ENCODE measurements at places on chromosomes 12 and 14. TPM values are rescaled to one million over a fixed set of nuclear protein-coding genes. Genes with fewer than 3 reads are reported as not detected.

Gene RPGRIP1
- 0.26 TPM for total RNA-seq

GRCh38 chr12:50188241-50188781 lies 21.1 kb upstream of the CERS5 start:
- DNase-seq = no peak

- DNase-seq = no peak
These were observed 22.8 kb upstream of the RASSF3 start for GRCh38 chr12:64587447-64587846.

Gene KCNA5
- 70.3 TPM for total RNA-seq

- DNase-seq = no peak
These were observed 2.1 kb downstream of the GNPTAB start for GRCh38 chr12:101828463-101829196.

GRCh38 chr12:130764475-130765185 lies 48.5 kb upstream of the RIMBP2 start:
- DNase-seq = no peak

Gene ASPG
- 168 TPM for total RNA-seq

DNA sequence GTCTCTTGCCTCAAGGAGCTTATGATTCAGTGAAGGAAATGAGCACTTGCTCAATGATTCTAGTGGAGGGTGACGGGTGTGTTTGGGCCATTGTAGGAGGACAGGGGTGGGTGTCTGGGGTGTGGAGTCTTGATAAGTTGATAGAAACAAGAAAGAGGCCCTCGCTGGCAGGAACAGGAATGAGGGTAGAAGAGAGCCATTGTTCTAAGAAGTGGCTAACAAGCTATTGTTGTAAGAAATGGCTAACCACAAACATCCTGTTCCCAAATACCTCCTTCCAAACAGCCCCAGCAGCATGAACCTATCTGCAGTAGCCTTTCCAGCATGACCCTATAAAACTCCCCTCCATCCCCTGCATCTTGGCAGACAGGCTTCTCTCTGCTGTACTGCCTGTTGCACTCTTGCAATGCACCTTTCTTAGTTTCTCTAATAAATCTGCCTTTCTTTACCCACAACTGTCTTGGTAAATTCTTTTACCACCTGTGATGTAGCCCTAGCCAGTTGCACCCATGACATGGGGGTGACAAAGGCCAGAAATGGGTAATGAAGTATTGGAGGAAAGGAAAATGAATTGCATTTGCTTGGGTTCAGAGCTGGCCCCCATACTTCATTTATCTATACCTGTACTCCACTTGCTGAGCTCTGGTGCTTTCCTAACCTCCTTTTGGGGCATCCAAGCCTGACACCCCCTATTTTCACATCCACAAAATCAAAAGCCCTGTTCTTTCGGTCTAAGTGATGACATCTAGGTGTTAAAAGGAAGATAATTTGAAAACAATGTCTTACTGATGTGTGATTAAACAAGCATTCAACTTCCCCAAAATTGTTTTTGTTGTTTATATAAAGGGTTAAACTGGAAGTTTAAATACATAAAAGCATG lies 389.1 kb downstream of the GRIN2B start:
- DNase-seq = no peak

GRCh38 chr14:69042787-69043444 lies 63.8 kb upstream of the ACTN1 start:
- DNase-seq = peak; percentile 56

Gene LRRC10
- 12.0 TPM for total RNA-seq

DNA sequence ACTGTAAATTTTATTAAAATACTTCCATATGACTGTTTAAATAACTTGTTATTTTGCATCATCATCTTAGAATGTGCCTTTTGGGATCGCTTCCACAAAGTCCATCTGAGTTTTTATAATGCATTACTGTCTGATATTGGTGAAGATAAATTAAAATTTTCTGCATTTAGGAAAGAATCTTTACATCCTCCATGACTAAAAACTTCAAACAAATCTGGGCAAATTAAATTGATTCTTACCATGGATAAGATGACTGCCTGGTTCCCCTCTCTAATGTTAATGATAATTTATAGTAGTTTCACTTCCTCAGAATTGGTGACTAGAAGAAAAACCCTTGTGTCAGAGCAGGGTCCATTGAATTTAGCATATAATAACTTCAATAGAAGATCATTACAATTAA lies 94.7 kb upstream of the SLC38A4 start:
- no peak for DNase-seq

GRCh38 chr12:127606476-127607015 lies 660.4 kb upstream of the TMEM132C start:
- no peak for DNase-seq

Gene KLHDC2
- 54.8 TPM for total RNA-seq

Gene SERPINA10
- total RNA-seq = not detected

GRCh38 chr14:70822530-70823185 lies 13.3 kb upstream of the MAP3K9 start:
- peak; percentile 58 for DNase-seq

- no peak for DNase-seq
These were observed 443.9 kb downstream of the TMEM132D start for GRCh38 chr12:129459886-129460285.

Gene GARIN6
- not detected for total RNA-seq

Gene ST8SIA1
- 3.0 TPM for total RNA-seq

DNA sequence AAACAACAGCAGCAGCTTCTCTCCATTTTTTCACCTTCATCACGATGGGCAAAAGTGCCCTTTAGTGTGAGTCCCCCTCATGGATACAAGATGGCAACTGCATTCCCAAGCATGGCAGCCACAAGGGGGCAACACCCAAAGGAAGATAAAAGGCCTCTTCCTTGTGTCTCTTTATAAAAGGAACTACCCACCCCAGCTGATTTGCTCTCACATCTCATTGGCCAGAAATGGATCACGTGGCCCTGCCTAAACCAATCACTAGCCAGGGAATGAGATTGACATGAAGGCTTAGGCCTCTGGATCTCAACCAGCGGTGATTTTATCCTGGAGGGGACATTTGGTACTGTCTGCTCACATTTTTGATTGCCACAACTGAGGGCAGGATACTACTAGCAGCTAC lies 21.9 kb upstream of the IFT81 start:
- peak; percentile 39 for DNase-seq

Gene IAPP
- not detected for total RNA-seq

Data from left cardiac atrium (tissue), 4 donors.